Stimulated activated CD8-positive, alpha-beta memory T cell treated with anti-CD3 and anti-CD28 coated beads, Interleukin-15, amount 100 ng/mL, for 24 hours (primary cell): ENCODE measurements at places on chromosomes 3 and 15.

GRCh38 chr3:42778644-42779043 is 5.6 kb upstream of the CCDC13 start:
- DNase-seq, result no peak

- DNase-seq, result no peak
Measured at GRCh38 chr3:38644016-38644661, 5.3 kb downstream of the SCN5A start.

GRCh38 chr3:141321109-141321497 is 47.2 kb upstream of the ZBTB38 start:
- no peak for DNase-seq

DNA sequence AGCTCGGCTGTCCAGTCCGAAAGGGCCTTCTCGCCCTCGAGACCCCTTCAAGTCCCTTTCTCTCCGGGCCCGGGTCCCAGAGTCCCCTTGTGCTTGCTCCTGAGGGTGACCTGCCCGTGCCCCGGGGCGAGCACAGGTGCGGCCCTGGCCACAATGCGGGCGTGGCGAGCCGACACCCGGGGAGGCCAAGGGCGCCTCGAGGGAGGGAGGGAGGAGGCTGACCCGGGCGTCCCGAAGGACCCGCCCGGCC is 810 bp upstream of the MEF2A start:
- DNase-seq, result no peak

- DNase-seq, result no peak
Measured at GRCh38 chr15:76991741-76992645, 2.9 kb upstream of the PSTPIP1 start.

- DNase-seq, result no peak
Measured at GRCh38 chr15:33533197-33533596, 222.4 kb downstream of the RYR3 start.

GRCh38 chr3:171876680-171877147 is 33.6 kb downstream of the TMEM212 start:
- DNase-seq, result no peak

- no peak for DNase-seq
Measured at GRCh38 chr3:181782306-181782954, 70.7 kb downstream of the SOX2 start.

DNA sequence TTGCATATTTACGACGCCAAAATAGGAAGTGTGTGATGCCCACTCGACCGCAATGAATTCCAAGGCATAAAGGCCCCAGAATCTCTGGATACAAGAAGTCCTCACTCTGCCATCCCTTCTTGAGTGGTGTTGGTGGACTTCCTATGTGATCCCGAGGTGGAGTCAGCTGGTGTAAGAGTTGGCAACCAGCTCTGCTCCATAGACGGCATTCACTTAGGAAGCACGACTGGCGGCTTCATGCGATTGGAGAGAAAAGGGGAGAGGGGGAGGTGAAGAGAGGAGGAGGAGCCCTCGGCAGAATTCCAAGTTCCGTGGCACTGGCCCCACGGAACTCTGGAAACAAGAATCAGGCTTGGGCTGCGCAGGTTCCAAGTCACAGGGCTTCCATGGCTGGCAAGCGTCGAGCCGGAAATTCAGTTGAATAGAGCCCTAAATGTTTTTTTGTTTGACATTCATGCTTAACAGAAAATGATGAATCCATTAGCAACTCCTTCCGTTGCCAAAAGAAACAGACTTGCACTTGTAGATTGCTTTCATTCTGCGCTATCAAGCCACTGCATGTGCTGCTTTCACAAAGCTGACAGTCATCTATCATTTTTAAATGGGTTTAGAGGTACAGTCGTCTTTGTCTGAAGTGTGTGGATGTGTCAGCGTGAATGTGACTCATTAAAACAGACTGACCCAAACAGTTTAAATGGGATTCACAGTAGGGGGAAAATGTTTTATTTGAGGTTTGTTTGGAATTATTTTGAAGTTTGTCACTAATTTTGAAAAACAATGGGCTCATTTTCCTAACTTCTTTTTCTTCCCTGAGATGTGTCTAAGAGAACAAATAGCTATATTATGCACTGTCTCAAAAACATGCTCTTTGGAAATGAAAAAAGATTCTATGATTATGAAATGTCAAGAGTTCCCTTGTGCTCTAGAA is 428.3 kb upstream of the ATP11B start:
- DNase-seq, result no peak

DNA sequence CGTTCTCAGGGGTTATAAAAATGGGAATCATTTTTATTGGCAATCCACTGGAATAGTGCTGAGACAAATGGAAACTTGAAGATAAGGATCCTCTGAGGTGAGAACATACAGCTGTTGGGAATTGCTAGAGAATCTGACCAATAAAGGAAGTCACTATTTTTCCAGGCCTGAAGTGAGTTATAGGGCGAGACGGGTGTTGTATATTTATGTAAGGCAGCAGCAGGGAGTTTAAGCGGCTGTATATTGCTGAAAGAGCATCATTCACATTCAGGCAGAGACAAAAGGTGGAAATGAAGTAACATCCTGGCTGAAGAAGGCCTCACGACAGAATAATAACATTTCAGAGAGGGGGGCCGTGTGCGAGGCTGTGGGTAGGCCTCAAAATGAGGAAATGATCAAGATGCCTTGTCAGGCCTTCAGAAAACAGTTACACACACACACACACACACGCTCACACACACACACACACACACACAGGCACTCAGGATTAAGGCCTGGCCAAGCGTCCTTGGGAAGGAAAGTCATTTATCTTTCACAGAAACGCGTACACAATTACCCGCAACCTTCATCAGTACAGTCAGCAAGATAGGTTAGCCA is 964.9 kb upstream of the NR2F2 start:
- DNase-seq, result no peak

GRCh38 chr3:162555761-162556160 is 1059.2 kb downstream of the OTOL1 start:
- DNase-seq, result no peak

DNA sequence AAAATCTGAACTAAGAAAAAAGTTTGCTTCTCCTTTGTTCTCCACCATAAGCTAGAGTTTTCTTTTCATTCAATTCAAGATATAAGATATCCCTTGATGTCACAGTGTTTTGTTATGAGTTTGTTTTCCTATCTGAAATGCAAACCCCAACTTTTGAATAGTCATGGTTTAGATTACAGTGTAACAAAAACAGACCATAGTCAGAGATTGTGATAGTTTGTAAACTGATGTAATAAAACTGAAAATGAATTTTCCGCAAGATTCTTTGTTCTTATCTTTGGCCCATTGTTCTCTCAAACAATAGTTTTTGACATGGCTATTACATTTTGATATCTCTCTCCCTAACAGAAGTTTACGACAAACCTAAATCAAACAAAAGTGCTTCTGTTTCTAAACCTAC is 121.7 kb upstream of the GADL1 start:
- DNase-seq, result no peak

DNA sequence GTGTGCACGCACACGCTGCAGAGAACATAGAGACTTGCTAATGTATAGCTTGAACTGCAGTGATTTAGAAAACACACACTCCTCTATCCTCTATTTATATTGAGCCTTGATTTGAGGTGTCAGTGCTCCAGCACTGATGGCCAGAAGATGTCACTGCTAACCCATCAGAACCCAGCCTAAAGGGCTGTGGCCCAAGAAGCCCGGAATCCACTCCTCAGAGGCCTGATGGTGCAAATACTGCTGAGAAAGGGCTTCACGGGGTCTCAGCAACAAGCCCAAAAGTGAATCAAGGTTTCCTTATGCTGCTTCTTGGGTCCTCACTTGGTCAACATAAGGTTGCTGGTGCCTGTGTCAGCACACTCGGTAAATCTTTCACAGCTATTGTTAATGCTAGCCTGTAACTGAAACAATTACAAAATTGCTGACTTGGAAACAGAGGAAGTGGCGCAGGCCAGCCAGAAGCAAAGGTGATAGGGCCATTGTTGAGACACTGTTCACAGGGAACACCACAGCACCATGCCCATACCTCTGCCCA is 60.3 kb downstream of the HEG1 start:
- DNase-seq, result no peak

- DNase-seq, result no peak
Measured at GRCh38 chr3:134350861-134351311, 23.4 kb downstream of the AMOTL2 start.

- DNase-seq, result no peak
Measured at GRCh38 chr3:78992400-78992799, 775.4 kb downstream of the ROBO1 start.

DNA sequence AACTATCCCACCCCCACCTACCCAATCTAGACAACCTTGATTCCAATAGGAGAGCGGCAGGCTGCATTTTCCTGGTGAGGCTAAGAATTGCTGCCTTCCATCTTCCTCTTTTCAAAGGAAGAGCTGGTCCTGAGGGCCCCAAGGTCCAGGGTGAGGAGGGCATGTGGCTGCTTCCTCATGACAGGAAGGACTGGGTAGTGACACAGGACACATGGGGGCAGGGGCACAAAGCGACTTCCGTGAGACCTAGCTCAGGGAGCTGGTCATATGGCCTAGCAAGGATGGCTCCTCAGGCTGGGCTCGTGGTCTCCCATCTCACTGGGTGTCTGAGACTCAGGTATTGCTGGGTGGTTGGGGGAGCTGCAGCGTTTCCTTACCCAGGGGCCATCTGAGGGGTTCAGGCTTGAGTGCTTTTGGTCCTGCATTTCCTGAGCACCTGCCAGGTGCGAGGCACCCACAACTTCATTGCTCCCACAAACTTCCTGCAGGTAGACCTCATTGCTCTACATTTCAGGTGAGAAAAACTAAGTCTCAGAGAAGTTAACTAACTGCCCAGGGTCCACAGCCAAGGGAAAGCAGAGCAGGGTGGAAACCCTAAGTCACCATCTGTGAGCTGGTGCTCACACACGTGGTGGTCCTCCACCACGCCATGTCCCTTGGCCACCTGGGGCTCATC is 160.0 kb upstream of the TLE3 start:
- DNase-seq, result no peak

- DNase-seq, result no peak
Measured at GRCh38 chr3:37501571-37502313, 327.4 kb upstream of the LRRFIP2 start.

DNA sequence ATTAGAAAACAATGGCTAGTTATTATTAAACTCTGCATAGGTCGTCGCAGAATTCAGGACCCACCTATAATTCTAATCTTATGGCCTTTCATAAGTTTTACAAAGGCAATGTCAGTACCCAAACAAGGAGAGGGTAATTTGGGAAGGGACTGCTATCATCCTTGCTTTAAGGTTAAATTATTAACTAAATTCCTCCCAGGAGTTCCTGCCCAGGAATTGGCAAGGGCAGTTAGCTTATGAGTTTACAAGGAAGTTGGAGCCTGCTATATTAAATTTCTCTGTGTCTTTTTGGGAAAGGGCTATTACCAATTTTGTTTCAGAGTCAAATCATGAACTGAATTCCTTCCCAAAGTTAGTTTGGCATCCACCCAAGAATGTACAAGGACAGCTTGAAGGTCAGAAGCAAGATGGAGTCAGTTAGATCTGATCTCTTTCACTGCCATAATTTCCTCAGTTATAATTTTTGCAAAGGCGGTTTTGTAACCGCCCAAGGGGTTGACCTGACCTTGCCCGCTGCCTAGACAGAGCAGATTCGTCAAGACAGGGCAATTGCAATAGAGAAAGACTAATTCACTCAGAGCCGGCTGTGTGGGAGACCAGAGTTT is 45.3 kb upstream of the LHFPL4 start:
- DNase-seq, result no peak

DNA sequence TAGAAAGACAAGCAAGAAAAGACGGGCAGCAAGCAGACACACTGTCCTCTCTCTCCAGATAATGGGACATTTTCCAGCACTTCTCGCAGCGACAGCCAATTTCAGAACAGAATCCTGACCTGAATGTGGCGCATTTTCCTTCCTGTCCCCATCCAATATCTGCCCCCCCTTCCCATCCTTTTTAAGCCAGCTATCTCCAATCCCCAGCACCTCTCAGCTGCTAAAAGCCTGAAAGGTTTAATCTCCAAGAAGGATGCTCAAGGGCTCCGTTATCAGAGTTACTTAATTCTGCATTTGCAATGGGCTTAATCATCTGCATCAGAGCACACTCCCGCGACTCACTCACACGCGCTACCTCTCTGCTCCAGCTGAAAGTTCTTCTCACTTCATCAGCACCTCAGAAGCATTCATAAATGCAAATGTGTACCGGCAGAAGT is 50.5 kb downstream of the SRGAP3 start:
- no peak for DNase-seq

DNA sequence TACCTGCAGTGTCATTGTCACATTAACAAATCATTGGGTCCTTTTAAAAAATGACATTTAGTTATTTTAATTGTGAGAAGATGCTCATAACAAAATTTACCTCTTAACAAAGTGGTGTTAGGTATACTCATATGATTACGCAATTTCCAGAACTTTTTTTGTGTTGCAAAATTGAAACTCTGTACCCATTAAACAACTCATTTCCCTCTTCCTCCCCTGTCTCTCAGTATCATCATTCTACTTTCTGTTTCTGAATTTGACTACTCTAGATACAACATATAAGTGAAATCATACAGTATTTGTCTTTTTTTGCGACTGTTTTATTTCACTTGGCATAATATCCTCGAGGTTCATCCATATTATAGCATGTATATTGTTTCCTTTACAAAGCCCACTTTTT is 58.7 kb upstream of the CHST2 start:
- DNase-seq, result no peak

DNA sequence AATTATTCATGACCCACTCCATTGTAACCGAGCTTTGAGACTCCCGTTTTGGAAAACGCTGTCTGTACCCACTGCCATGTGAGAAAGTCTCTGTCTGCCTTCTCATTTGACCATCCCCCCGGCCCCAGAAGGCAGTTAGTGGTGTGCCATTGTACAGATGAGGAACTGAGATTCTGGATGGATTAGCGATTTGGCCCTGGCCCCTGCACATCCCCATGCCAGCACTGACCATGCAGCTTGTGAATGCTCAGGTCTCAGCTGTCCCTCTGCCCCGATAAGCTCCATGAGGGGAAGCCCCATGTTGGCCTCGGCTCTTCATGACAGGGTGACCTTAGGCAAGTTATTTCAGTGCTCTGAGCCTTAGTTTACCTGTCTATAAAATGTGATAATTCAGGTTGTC is 153.0 kb upstream of the SMAD3 start:
- DNase-seq, result no peak

- DNase-seq, result no peak
Measured at GRCh38 chr3:30426293-30426993, 180.0 kb upstream of the TGFBR2 start.

- DNase-seq, result no peak
Measured at GRCh38 chr3:152595975-152596821, 238.7 kb upstream of the P2RY1 start.

GRCh38 chr3:137761563-137762503 is 2.3 kb upstream of the SOX14 start:
- DNase-seq, result no peak

GRCh38 chr3:14876921-14877333 is 58.2 kb downstream of the FGD5 start:
- DNase-seq, result no peak

GRCh38 chr15:62849316-62850106 is 193.0 kb upstream of the TPM1 start:
- DNase-seq, result no peak

GRCh38 chr3:32963871-32964270 is 12.4 kb downstream of the CCR4 start:
- no peak for DNase-seq

DNA sequence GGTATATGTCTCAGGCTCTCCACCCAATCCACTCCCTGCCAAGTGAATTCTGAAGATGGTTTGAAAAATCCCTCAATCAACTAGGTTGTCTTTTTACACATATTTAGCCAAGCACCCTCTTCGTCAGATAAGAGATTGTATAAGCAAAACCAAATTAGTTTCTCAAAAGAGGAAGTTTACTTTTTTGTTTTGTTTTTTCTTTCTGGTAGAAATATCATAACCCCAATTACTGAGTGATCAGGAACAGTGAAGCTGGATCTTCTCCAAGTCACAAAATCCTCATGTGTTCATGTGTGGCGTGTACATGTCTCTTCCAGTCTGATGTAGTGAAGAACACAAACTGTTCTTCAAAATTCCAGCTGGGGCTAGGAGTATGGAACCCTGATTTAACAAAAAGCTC is 180.6 kb downstream of the FOXP1 start:
- no peak for DNase-seq
